ENCODE measurements at places on chromosomes 12 and 14.
A peak's percentile ranks its signal among the peaks of the same experiment; 100 is the strongest.

GRCh38 chr14:95533391-95533821 is 1.4 kb upstream of the GLRX5 start:
- ATAC-seq, result no peak

DNA sequence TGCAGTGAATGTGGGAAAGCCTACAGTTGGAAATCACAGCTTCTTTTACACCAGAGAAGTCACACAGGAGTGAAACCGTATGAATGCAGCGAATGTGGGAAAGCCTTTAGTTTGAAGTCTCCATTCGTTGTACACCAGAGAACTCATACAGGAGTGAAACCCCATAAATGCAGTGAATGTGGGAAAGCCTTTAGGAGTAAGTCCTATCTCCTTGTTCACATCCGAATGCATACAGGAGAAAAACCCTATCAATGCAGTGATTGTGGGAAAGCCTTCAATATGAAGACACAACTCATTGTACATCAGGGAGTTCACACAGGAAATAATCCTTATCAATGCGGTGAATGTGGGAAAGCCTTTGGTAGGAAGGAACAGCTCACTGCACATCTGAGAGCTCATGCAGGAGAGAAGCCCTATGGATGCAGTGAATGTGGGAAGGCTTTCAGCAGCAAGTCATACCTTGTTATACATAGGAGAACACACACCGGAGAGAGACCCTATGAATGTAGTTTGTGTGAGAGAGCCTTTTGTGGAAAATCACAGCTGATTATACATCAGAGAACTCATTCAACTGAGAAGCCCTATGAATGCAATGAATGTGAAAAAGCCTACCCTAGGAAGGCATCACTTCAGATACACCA is 24.6 kb downstream of the ZNF26 start:
- ATAC-seq, result no peak

DNA sequence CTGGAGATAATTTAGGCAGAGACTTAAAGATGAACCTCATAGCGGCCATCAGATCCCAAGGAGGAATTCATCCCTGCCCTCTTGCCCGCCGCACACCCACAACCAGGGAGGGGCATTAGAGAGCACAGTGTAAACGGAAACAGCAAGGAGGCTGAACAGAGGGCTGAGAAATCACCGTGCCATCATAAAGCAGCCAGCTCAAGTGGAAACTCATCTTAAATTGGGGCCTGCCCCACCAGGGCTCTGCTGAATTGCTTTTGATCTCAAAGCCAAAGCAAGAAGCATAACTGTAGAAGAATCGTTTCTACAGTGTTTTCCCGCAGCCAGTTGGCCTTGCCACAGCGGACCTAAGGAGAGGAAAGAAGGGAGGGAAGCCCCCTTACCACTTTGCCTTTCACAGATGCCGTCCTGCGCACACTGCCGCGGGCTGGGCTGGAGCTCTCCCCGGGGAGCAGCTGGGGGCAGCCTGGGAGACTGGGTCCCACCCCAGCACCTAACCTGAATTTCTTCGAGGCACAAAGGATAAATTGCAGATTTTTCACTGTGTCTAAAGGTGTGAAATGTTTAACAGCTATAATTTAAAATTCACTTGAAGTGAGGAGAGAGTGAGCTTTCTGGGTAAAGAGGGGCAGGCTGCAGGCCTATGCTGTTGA is 51.8 kb upstream of the MMP17 start:
- no peak for ATAC-seq

GRCh38 chr12:6364044-6364374 is 11.4 kb downstream of the SCNN1A start:
- ATAC-seq, result no peak

DNA sequence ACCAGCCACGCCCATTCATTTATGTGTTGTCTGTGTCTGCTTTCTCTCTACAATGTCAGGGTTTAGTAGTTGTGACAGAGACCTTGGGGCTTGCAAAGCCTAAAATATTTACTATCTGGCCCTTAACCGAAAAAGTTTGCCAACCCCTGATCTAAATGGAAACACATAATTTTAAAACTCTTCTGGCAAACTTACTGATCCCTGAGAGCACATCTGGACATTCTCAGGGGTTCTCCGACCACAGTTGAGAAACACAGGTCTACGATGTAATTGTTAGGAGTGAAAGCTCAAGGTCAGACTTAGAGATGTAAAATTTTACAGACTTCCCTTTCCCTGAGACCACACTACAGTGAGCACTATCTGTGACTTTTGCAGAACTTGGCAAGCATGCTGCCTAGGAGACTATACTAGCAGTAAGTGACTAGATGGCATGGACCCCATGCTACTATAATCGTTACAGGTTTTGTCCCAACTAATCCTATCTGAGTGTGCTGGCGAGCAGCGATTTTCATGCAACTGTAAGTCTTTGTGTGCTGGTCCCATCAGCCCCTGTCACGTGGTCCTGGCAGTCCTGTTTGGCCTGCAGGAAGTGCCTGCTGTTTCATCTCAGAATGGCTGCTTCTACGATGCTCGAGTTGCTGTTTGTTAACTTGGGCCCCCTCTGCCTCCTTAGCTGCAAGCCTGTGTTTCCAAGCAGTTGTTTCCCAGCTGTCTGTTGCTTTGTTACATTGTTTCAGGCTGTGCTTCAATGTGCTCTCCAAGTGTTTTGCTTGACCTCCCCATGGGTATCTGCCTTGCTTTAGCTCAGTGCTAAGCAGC is 21.6 kb downstream of the TMTC2 start:
- ATAC-seq, result peak; percentile 41

DNA sequence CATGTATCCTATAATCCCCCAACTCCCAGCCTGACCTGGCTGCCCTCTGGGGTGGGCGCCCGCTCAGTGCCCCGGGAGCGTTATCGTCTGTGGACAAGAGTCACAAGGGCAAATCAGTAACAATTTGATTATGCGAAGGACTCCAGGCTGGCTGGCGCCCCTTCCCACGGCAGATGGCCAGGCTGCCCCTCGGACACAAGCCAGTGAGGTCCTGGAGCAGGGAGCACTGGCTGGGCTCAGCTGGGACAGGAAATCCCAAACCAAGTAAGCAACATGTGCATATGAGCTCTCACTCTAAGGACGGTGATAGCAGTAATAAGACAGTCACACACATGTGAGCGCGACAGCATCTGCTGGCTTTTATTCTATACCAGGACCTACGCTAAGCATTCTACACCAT is 59.3 kb upstream of the FAM222A start:
- no peak for ATAC-seq

DNA sequence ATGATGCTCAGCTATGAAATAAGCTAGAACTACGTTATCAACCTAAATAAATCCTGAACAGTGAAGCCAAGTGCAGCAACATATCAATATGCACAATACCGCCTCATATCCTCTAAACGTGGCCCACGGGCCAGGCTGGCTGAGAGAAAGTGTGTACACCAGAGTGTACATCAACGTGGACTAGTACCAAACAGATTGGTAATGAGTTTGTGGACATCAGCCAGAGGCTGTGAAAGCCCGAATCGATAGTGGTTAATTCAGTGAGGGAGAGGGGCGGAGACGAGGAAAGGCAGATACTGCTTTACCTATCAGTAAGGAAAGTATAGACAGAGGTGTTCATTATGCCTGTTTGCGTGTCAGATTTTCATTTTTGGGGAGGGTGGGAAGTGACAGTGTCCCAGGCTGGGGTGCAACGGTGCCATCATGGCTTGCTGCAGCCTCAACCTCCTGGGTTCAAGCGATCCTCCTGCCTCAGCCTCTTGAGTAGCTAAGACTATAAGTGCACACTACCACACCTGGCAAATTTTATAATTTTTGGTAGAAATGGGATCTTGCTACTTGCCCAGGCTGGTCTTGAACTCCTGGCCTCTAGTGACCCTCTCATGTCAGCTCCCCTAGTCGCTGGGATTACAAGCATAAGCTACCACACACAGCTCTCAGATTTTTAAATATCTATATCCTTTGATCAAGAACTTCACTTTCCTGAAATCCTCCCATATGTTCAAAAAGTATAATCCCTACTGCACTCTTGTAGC is 50.1 kb downstream of the ANAPC7 start:
- no peak for ATAC-seq

Data from gastroesophageal sphincter (tissue), 4 donors.